Activated T-helper 1 cell treated with anti-CD3 and anti-CD28 coated beads, Interleukin-12 subunit alpha, Interleukin-12 subunit beta, Interleukin-2, Interleukin-4 antibody, amounts not matched to agents 30 ng/mL and 10 ng/mL and 1 ng/mL, durations not matched to agents 14 hours and 24 hours and 36 hours (primary cell): ENCODE measurements at places on chromosomes 5 and 9.

DNA sequence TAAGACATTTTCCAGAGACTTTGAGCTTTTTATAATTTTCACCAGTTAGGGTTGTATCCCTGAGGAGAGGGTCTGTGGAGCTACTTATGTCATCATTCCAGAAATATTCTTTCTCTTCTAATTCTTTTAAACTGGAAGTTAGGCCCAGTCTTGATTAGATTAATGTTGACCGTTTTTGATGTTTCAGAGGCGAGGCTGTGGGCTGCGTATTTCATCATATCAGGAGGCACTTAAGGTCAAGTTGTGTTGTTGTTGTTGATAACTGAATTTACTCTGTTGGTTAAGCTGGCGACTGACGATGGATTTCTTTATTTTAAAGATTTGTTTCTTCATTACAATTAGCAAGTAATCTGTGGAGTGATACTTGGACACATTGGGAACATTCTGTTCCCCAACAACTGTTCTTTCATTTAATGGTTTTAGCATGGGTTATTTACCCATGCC, 20.1 kb downstream of the IPO11 start:
- no peak for DNase-seq

DNA sequence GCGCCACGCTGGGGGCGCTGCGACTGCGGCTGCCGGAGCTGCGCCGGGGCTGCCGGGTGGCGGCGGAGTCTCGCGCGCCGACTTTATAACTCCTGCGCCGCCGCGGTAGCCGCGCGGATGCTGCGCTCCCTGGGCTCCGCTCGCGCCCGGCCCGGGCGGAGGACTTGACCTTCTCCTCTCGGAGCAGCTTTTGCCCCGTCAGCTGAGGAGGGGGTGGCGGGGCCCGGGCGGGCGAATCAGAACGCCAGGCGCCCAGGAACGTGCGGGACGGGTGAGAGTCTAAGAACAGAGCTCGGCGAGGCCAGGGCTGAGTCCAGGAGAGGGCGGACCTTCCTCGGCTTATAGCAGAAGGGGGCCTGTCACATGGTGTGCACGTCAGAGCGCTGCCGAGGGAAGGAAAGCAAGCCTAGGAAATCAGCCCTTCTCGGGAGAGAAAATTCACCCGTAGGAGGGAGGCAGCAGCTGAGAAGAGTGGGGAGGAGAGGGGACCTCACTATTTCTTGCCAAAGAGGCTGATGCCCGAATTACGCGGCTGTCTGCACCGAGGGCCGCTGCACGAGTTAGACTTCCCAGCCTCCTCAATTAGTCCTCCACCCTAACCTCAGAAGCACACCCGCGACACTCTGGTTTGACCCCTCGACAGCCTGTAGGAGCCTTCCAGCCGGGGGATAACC, at the start of gene FOXD1:
Gene FOXD1 (minus strand): TSS at position 315 of the 674 bp plus-strand sequence. CDS start 415 bp downstream, outside the sequence.
- no peak for DNase-seq

DNA sequence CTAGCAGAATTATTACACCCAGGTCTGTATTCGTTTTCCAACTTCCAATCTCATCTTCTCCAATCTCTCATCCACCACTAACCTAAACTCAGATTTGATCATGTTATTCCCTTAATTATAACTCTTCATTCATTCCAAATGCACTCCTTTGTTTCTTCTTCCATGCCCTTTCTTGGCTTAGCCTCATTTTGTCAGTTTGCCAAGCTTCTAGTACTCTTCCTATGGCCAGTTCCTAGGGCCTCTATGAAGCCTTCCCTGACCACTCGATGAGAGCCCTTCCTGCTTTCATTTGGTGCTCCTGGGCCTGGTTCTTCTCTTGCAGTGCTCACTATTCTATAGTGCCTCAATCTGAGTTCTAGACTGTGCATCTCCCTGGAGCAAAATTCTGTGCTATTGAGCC, 5.8 kb downstream of the FAM219A start:
- DNase-seq: no peak

DNA sequence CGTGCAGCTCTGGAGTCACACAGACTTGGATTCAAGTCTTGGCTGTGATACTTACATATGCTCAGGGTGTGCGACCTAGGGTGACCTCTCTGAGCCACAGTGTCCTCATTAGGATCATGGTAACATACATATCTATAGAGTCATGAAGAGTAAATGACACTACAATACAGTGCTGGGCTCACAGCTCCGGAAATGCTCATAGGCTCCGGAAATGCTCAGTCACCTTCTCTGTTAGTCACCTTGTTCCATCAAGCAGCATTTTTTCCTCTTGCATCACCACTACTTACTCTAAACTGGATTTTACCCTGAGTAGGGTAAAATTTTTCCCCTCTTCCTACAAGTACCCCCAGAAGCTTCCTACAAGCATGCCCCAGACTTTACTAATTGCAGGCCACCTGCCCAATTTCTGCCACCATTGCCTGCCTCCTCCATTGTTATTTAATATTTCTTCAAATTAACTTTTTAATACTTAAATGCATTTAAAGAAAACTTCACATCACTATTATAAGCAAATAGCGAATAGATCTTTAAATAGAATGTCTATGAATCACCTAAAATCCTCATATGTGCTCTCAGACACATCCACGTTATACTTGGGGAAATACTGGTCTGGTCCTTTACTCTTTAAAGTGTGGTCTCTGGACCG, 147.6 kb upstream of the SPRY4 start:
- DNase-seq: peak; percentile 17

DNA sequence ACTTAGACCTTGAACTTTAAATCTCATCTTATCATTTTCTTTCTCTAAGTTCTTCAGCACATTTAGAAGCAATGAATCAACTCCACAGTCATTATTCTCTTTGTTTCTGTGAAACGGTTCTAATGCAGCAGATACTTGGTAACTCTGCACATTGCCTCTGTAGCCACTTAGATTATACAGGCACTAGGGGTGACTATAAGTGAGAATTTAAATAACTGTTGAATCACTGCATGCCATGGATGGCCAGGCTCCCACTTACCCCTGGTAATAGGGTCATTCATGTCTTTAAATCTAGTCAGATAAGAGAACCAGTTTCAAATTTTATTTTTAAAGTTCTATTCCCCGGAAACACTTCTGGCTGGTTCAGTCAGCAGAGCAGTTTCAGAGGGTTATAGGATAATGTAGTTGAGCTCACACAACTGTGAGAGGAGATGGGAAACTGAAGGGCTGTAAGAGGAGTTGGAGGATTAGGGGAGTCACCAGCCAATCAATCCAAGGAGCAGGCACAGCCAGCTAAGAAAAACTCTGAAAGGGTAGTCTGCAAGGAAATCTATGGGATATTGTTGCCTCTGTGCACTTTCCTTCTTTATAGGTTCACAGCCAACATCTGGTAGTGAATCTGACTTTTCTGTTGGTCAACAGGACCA, 4.2 kb upstream of the MINAR2 start:
- DNase-seq: no peak

DNA sequence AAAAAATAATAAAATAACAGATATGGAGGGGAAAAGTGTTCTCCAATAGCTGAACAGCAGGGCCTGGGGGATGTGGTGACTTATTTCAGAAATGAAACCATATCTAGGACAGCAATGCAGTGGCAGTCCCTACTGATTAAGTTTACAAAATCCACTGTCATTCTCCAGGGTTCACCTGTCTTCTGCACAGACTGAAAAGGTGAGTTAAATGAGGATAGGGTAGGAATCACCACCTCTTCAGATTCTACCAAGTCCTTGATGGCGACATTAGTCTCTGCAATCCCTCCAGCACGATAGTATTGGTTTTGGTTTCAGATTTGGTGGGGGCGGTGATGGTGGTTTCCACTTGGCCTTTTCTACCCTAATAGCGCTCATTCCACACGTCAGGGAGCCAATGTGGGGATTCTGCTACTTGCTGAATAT, 32.3 kb upstream of the NPM1 start:
- DNase-seq: no peak

GRCh38 chr9:121645003-121645402, 6.4 kb upstream of the DAB2IP start:
- DNase-seq: no peak

- no peak for DNase-seq
Measured at GRCh38 chr5:97541864-97542263, 358.8 kb upstream of the RIOK2 start.

DNA sequence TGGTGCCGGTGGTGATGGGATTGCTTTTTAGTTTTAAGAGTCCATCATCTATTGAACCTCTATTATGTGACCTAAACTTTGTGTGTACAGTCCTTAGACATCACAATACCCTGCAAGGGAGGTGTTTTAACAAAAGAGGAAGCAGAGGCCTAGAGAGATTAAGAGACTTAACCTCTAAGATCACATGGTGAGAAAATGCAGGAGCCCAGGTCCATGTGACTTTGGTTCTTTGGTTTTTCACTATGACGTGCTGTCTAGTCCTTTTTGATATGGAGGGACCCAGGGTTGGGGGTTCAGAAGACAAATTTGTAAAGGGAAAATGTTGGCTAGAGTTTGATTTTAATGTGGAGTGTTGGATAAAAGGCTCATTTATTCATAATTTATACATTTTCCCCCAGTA, 34.1 kb upstream of the TRMT10B start:
- DNase-seq: no peak

GRCh38 chr5:116424951-116425350, 149.7 kb downstream of the SEMA6A start:
- DNase-seq: no peak

GRCh38 chr9:89417832-89418473, 80.0 kb downstream of the SEMA4D start:
- no peak for DNase-seq

DNA sequence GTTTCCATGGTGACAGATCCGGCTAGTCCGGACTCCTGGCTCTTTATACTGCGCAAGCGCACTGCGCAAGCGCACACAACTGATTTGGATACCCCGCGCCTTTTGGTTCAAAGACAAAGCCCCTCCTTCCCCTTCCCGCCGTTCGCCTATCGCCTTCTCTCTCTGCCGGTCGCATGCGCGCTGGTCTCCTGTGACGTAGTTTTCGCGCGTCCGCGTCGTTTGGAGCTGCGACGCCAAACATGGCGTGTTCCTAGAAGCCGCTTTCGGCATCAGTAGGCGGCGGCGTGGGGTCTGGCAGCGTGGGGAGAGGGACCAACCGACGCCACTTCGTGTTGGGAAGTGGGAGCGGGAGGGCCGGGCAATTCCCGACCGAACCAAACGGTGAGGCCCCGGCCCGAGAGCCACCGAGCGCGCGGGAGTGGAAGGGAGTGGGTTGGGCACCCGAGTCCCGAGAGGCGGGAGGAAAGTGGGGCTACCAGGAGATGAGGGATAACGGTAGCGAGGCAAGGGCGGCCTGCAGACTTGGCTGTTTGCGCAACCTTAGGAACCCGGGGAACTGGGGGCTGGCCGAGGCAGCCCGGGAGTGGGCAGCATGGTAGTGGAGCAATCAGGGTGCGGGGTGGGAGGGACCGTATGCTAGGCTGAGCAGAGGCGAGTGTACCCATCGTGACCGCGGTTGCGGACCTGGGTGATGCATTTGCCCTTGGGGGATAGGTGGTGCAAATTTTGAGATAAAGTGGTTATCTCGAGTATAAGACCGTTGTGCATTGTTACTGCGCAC, at the start of gene IPO11:
Gene IPO11 (plus strand): TSS at position 215 of the 781 bp plus-strand sequence. CDS start 24,517 bp downstream, outside the sequence.
- peak; percentile 99 for DNase-seq

- no peak for DNase-seq
Measured at GRCh38 chr5:136067422-136067821, 38.6 kb downstream of the TGFBI start.

GRCh38 chr5:173327084-173327947, 898 bp downstream of the STC2 start:
- peak; percentile 8 for DNase-seq

DNA sequence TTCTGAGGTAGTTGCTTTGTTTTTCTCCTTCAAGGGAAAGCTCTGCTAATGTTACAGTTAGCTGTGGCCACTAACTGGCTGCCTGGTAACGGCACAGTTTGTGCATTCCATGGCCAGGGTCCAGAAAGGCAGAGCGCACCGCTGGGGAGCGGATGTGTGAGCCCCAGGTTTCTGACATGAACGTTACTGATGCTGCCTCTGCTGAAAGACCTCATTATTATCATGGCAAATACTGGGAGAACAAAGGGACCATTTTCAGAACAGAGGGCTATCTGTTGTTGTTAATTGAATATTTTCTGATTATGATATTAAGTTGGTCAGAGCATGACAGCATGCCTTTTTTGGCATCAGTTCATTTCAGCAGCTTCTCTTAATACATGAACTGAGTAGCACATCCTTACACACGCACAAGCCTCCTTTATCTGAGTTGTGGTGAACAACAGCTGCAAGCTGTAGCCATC, 134.1 kb downstream of the NUDT12 start:
- DNase-seq: no peak

GRCh38 chr9:130177898-130178805, 5.9 kb downstream of the NCS1 start:
- DNase-seq: no peak

DNA sequence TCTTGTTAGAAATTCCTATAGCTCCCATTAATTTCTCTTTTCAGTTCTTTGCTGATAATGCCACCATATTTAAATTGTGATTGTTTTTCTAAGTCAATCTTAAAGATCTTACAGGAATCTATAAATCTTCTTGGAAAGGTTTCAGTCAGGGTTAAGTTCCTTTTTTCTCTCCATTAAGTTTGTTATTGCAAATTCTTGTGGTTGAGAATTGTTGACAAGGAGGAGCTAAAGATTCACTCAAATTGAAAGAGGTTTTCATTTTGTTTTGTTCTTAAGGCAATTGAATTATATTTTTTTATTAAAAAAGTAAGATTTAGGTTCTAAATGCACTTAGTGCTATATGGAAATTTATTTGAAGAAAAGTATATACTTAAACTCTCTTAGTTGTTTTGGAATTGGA, 213.4 kb downstream of the PRR16 start:
- no peak for DNase-seq

- DNase-seq: no peak
Measured at GRCh38 chr9:23011669-23012068, 565.0 kb downstream of the DMRTA1 start.

- DNase-seq: no peak
Measured at GRCh38 chr9:14992081-14992480, 81.9 kb upstream of the FREM1 start.

DNA sequence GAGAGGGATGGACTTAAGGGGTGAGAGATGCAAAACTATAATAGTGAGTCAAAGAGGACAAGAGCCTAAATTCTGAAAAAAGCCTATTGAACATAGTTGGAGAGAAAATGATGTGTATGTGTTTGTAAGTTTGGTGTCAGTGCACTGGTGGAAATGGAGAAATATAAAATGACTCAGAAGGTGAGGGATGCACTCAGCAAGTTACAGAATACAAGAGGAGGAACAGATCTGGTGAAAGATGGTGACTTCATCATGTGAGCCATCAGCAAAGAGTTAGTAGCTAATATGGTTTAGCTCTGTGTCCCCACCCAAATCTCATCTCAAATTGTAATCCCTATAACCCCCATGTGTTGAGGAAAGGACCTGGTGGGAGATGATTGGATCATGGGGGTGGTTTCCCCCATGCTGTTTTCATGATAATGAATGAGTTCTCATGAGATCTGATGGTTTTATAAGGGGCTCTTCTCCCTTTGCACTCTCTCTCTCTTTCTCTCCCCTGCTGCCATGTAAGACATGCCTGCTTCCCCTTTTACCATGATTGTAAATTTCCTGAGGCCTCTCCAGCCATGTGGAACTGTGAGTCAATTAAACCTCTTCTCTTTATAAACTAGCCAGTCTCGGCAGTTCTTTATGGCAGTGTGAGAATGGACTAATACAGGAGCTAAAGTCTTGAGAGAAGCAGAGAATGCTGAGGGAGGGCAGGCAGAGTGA, 30.4 kb upstream of the FYB1 start:
- no peak for DNase-seq

- no peak for DNase-seq
Measured at GRCh38 chr5:175337680-175338079, 106.3 kb downstream of the DRD1 start.

GRCh38 chr5:56951126-56951945, 587 bp downstream of the MIER3 start:
- DNase-seq: peak; percentile 8
